Endodermal cell (in vitro differentiated cells): ENCODE measurements at places on chromosomes 3 and 15.
A peak's percentile ranks its signal among the peaks of the same experiment; 100 is the strongest.

DNA sequence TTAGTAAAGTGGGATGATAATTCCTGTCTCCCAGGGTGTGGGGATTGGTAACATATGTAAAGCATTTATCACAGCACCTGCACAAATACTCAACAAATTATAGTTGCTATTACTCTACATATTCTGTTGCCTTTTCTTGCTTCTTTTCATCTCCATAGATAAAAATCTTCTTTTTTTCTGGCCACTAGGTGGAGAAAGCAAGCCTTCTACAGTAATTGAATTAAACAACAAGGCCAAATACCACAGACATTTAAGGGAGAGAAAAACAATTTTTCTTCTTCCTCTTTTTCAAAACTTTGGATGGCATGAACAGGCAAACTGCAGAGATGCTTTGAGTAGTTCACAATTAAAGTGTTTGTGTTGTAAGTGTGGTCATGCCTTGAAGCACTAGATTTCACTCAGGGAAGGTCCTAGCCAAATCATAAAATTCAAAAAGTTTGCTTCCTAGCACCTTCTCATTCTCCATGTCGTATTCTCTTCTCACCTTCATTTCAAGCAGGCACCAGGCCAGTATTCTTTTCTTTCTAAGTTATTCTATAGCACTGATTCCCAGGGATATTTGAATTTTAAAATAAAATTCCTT is 493.4 kb upstream of the TGFBR2 start:
- no peaks in the 10 kb centered on the region for H3K36me3 ChIP-seq
- no peak for DNase-seq
- no peak overlapping the region for H3K27ac ChIP-seq
- no peaks in the 10 kb centered on the region for H3K27me3 ChIP-seq

GRCh38 chr15:75182187-75183131 is 19.2 kb upstream of the C15orf39 start:
- no peaks in the 10 kb centered on the region for H3K36me3 ChIP-seq
- H3K4me1 ChIP-seq, result peaks cover 5% of the 10 kb centered on the region
- no peak overlapping the region for H3K4me3 ChIP-seq
- H3K27me3 ChIP-seq, result peaks cover 12% of the 10 kb centered on the region
- peak overlapping the region; percentile 66 for H3K27ac ChIP-seq

GRCh38 chr15:60695713-60696522 is 217.0 kb upstream of the ICE2 start:
- no peak overlapping the region for H3K27ac ChIP-seq
- no peak for DNase-seq
- peaks cover 23% of the 10 kb centered on the region for H3K4me1 ChIP-seq
- peaks cover 4% of the 10 kb centered on the region for H3K27me3 ChIP-seq

DNA sequence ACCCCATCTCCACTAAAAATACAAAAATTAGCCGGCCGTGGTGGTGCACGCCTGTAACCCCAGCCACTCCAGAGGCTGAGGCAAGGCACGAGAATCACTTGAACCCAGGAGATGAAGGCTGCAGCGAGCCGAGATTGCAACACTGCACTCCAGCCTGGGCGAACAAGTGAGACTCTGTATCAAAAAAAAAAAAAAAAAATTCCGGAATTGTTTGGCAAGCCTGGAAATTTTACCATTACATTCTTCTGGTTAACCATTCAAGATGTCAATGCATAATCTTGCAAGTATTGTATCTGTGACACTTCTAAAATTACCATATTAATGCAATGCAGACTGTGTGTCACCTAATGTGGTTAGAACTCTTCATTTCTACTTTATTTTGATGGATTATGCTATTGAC is 67.0 kb downstream of the CSNK1G1 start:
- no peak for DNase-seq
- no peak overlapping the region for H3K4me3 ChIP-seq
- H3K27ac ChIP-seq, result no peak overlapping the region
- no peaks in the 10 kb centered on the region for H3K27me3 ChIP-seq
- no peaks in the 10 kb centered on the region for H3K4me1 ChIP-seq
- H3K36me3 ChIP-seq, result peaks cover 4% of the 10 kb centered on the region

DNA sequence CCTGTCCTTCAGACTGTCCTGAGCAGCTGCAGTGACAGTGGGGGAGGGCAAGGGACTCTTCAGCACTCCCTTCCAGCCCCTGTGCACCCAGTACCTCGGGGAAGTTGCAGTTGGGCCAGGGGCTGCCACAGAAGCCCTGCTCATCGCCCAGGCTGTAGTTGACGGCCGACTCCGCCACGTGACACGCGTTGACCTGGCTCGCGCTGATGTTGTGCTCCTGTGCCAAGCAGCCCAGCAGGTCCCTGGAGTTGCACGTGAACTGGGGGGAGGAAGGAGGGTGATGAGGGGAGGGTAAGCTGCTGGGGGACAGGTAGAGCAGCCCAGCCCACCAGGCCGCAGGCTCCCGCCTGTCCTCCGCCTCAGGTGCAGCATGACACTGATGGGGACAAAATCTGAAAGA is 101.2 kb downstream of the SEC22A start:
- H3K4me3 ChIP-seq, result no peak overlapping the region
- H3K27ac ChIP-seq, result no peak overlapping the region
- no peaks in the 10 kb centered on the region for H3K4me1 ChIP-seq

DNA sequence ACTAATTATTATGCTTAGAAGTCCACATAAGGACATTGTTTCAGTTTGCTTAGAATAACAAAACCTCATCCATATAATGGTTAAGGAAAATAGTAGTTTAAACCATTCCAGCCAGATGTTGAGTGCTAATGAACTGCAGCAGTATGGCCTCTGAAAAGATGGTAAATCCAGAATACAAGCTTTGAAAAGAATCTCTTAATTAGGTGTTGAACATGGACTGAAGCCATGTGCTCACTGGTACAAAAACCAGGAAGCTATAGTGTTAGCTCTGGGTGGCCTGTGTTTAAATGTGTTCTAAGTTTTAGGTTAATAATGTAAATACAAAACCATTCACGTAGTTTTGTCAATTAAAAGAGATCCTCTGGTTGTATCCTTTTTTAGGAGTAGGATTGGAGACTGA is 78.2 kb downstream of the GALK2 start:
- H3K27ac ChIP-seq, result no peak overlapping the region
- DNase-seq, result no peak
- H3K4me3 ChIP-seq, result no peak overlapping the region
- peaks cover 11% of the 10 kb centered on the region for H3K36me3 ChIP-seq

DNA sequence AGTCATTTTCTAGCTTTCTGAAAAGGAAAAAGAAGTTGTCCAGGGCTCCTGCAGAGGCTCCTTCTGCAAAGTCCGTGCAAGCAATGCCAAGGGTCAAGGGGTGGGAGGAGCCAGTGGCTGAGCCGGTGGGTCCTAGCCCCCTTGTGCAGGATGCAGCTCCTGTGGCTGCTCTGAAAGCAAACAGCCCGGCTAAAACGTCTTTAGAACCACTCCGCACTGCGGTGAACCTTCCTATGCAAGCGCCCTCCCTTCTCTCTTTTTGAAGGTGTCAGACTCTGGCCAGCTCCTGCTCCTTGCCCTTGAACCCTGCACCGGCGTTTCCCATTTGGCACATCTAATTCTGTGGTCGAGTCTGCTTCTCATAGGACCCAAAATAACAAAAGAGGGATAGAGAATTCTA is 183.1 kb downstream of the UACA start:
- H3K4me3 ChIP-seq, result no peak overlapping the region
- peaks cover 10% of the 10 kb centered on the region for H3K27me3 ChIP-seq
- no peak overlapping the region for H3K27ac ChIP-seq
- peaks cover 6% of the 10 kb centered on the region for H3K4me1 ChIP-seq
- peak; percentile 59 for DNase-seq
- H3K36me3 ChIP-seq, result no peaks in the 10 kb centered on the region
